ENCODE measurements at places on chromosomes 6 and 20.

GRCh38 chr6:44298055-44298803 is 14.9 kb downstream of the AARS2 start:
- DNase-seq: no peak

DNA sequence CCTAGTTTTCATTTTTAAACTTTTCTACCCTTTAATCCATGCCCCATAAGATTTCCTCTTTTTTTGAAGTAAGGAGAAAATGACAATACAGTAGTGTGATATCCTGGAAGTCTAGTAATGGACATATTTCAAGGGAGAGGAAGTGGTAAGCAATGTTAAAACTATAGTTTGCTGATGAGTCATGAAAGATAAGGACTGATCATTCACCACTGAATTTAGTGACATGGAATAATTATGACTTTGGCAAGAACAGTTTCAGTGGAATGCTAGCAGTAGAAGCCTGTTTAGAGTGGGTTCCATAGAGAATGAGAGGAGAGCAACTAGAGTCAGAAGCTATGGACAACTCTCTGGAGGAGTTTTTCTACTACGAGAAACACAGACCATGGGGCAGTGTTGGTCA is 24.9 kb upstream of the SLC2A12 start:
- DNase-seq: peak; percentile 30

- DNase-seq: no peak
Measured at GRCh38 chr6:101826678-101827077, 433.2 kb downstream of the GRIK2 start.

DNA sequence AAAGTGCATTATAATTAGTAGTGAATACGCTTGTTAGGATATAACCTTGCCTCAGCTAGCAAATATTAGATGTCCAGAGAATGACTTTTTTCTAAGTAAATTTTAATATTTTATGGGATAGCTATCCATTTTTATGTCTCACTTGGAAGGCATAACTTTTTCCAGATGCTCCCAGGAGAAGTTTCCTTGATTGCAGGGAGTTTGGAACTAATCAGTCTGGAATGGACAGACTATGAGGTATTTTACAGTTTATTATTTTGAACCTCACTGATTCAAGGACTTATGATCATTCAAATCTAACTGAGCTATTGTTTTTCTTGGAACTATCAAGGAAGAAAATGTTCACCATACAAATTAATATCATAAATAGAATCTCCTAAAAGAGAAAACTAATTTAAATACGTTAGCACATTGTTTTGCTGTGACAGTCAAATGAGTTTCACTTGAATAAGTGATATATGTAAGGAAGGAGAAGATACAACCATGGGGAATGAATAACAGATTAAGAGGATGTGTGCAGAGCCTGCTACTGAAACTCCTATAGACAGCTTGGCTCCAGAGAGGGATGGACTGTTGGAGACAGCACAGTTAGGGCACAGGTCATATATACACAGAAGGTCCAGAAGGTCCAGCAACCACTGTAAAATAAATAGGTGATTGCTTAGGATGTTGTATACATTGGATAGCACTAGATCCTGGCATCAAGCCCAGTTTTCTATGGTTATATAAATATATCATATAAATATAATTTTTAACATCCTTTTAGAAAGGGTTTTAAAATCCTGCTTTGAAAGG is 20.6 kb upstream of the LCA5 start:
- DNase-seq: no peak

DNA sequence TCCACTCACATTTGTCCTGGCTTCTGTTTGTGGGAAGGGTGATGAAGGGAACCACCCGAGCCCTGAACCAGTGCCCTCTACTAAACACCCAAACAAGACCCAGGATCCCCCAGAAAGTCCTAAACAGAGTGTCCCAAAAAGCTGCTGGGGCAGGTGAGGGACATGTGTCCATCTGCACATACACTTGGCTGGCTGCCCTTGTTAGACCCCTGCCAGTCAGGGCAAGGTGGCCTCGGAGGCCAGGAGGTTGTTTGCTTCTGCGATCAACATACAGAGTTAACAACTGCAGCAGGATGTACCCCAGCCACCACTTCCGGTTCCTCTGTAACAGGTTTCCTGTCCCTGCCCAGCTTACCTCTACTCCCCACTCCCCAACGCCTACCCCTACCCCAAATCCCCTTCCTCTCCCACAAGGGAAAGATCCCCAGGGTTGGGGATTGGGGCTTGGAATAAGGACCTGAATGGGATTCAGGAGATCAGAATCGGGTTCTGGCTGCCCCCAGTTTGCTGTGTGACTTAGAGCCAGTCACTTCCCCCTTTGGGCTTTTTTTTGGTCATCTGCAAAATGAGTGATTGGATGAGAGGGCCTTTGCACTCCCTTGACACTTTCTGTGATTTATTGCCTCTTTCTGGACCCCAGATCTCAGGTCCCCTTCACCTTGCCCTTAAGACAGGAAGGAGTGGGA is 13.9 kb downstream of the DEF6 start:
- peak; percentile 63 for DNase-seq

DNA sequence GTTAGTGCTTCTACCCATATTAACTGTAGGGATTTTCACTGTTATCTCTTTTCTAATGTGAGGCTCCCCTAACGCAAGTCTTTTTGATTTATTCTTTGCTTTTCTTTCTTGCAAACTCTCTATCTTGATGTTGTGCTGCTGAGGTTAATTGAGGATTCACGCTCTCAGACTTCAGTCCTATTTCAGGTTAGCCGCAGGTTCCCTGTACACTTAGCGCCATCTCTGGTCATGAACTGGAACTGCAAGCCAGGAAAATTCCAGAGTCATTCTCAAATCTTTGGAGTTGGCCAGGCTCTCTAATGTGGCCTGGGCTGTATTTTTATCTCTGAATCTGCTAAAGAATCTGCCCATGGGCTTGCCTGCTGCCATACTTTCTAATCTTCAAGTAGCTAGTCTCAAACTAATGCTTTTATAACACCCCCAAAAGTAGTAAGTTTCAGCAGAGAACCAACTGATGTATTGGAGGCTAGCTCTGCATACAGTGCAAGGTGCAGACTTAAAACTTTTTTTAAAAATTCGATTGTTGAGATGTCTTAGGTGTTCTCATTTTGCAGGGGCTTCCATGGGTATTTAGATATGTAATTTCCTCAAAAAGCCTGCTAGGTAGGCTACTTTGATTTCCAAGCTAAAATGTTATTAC is 91.1 kb upstream of the OPRM1 start:
- peak; percentile 15 for DNase-seq

- no peak for DNase-seq
Measured at GRCh38 chr20:11156922-11157321, 483.1 kb upstream of the JAG1 start.

GRCh38 chr6:16749516-16750485 is 11.5 kb downstream of the ATXN1 start:
- no peak for DNase-seq

GRCh38 chr6:112770308-112770707 is 423.2 kb downstream of the RFPL4B start:
- DNase-seq: no peak

- DNase-seq: no peak
Measured at GRCh38 chr6:165876588-165876987, 213.5 kb upstream of the PDE10A start.

DNA sequence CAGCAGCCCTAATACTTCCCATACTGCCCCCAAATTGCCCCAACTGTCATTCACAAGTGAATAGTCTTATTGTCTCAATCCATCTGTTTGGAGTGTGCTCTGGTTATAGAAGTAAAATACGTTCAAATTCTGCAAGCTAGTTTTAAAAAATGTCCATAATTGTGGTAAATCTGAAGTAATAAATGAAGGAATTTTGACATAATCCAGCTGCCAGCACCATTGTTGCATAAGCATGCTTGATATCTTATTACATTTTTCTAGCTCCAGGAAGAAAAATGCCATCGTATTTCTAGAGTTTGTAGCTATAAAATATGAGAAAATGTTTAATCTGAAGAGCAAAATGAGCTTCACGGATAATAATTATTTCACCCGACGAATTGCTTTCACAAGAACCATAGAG is 664.7 kb downstream of the RFPL4B start:
- DNase-seq: no peak

- peak; percentile 78 for DNase-seq
Measured at GRCh38 chr20:1535420-1536175, 21.9 kb downstream of the SIRPD start.

Data from suppressor macrophage treated with lipopolysaccharide for 1 hour (primary cell).